A549 treated with Mapracorat at 1 μM for 4 hours (cell line): ENCODE measurements at places on chromosomes 16 and 17. TPM values are rescaled to one million over a fixed set of nuclear protein-coding genes. Genes with fewer than 3 reads are reported as not detected.

PRKCB gene
- total RNA-seq = 0.07 to 0.38 TPM (median 0.18 TPM) in 5 replicates

TP53TG3C gene
- total RNA-seq = 0.68 to 1.0 TPM in 2 of 5 replicates, not detected in the others

PPM1E gene
- total RNA-seq = 0.02 to 0.08 TPM (median 0.05 TPM) in 5 replicates

MYO1C gene
- total RNA-seq = 104 to 139 TPM (median 136 TPM) in 5 replicates

PRR11 gene
- total RNA-seq = 43.1 to 58.7 TPM (median 58.2 TPM) in 5 replicates

CCDC78 gene
- 4.4 to 8.3 TPM (median 6.5 TPM) in 5 replicates for total RNA-seq

RAB26 gene
- total RNA-seq = 2.4 to 4.2 TPM (median 3.9 TPM) in 5 replicates

DPEP3 gene
- not detected in 5 replicates for total RNA-seq

COPZ2 gene
- total RNA-seq = 14.5 to 17.2 TPM (median 15.5 TPM) in 5 replicates

BICDL2 gene
- total RNA-seq = not detected in 5 replicates

KLHL10 gene
- 0.10 to 0.18 TPM (median 0.12 TPM) in 3 of 5 replicates, not detected in the others for total RNA-seq

ZCCHC14 gene
- total RNA-seq = 6.5 to 9.5 TPM (median 8.8 TPM) in 5 replicates

HYDIN gene
- 0.18 to 0.65 TPM (median 0.39 TPM) in 5 replicates for total RNA-seq

RNF135 gene
- total RNA-seq = 22.5 to 25.6 TPM (median 23.4 TPM) in 5 replicates

MARCHF10 gene
- 0.82 to 2.2 TPM (median 1.7 TPM) in 5 replicates for total RNA-seq

P2RX1 gene
- not detected in 5 replicates for total RNA-seq

VAMP2 gene
- 26.5 to 31.9 TPM (median 31.1 TPM) in 5 replicates for total RNA-seq

MYO15A gene
- total RNA-seq = 0.06 to 0.86 TPM (median 0.75 TPM) in 5 replicates

KRTAP9-2 gene
- total RNA-seq = not detected in 5 replicates

RASL10B gene
- total RNA-seq = 0.07 to 0.14 TPM (median 0.13 TPM) in 5 replicates

ABCC3 gene
- total RNA-seq = 115 to 150 TPM (median 131 TPM) in 5 replicates

TAT gene
- total RNA-seq = 0.04 to 0.05 TPM in 2 of 5 replicates, not detected in the others

PIMREG gene
- total RNA-seq = 42.0 to 50.8 TPM (median 48.6 TPM) in 5 replicates

RAMP2 gene
- 0.63 to 1.7 TPM (median 0.90 TPM) in 5 replicates for total RNA-seq

SULT1A2 gene
- 0.11 to 0.19 TPM (median 0.16 TPM) in 4 of 5 replicates, not detected in the other for total RNA-seq

AHSP gene
- not detected in 5 replicates for total RNA-seq

KRT17 gene
- 0.66 to 1.0 TPM (median 0.83 TPM) in 5 replicates for total RNA-seq

PLXDC1 gene
- total RNA-seq = 0.12 to 0.43 TPM (median 0.19 TPM) in 5 replicates

PMP22 gene
- total RNA-seq = 200 to 236 TPM (median 223 TPM) in 5 replicates

TTLL6 gene
- total RNA-seq = 0.33 to 0.75 TPM (median 0.49 TPM) in 5 replicates
